ENCODE measurements at places on chromosomes 16 and 17.
A peak's percentile ranks its signal among the peaks of the same experiment; 100 is the strongest.

DNA sequence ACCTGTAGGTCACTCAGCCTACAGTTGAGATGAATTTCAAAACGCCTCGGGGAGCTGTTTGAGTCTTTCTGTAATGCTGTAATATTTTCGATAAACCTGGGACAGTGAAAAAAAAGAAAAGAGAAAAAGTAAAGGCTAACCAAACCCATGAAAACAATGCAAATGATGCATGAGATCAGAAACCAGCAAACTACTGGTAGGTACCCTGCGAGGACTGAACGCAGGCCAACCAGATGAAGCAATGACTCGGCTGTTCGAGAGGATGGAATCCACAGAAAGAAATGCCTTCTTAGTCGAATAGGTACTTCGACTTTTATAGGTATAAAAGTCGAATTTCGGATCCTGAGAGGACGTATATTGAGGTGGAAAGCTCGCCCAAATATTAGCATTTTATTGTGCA lies 509 bp upstream of the ATAD5 start:
- no peak for DNase-seq

- no peak for DNase-seq
Measured at GRCh38 chr17:49358641-49359247, 3.3 kb downstream of the ZNF652 start.

GRCh38 chr17:32575852-32576251 lies 89.1 kb downstream of the CDK5R1 start:
- DNase-seq = no peak

- DNase-seq = no peak
Measured at GRCh38 chr16:84732674-84733352, 33.0 kb downstream of the USP10 start.

DNA sequence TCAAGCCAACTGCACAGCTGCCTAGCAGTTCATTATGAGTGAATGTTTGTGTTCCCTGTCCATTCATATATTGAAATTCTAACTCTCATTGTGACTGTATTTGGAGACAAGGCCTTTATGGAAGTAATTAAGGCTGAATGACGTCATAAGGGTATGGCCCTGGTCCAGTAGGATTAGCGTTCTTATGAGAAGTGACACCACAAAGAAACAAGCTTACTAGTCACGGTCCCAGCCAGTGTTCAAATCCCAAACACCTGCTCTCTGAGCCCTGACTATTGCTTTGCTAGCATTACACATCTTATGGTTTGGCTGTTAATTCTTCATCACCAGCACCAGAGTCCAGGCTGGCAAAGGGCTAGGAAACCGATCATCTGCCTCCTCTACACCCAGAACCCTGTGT lies 2.2 kb downstream of the ZNF668 start:
- DNase-seq = no peak

- DNase-seq = no peak
Measured at GRCh38 chr16:78742501-78743283, 643.2 kb downstream of the WWOX start.

GRCh38 chr17:64007838-64008282 lies 9.7 kb downstream of the PRR29 start:
- peak; percentile 60 for DNase-seq

GRCh38 chr17:2331303-2331702 lies 5.0 kb downstream of the TSR1 start:
- DNase-seq = no peak

DNA sequence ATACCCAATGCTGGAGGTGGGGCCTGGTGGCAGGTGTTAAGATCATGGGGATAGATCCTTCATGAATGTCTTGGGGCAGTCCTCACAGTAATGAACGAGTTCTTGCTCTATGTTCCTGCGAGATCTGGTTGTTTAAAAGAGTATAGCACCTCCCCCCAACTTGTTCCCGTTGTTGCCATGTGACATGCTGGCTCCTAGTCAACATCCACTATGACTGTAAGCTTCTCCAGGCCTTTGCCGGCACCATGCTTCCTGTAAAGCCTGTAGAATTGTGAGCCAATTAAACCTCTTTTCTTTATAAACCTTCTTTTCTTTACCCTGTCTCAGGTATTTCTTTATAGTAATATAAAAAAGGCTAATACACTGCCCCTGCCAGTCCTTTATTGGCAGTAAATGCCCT lies 33.3 kb downstream of the RANBP10 start:
- no peak for DNase-seq

DNA sequence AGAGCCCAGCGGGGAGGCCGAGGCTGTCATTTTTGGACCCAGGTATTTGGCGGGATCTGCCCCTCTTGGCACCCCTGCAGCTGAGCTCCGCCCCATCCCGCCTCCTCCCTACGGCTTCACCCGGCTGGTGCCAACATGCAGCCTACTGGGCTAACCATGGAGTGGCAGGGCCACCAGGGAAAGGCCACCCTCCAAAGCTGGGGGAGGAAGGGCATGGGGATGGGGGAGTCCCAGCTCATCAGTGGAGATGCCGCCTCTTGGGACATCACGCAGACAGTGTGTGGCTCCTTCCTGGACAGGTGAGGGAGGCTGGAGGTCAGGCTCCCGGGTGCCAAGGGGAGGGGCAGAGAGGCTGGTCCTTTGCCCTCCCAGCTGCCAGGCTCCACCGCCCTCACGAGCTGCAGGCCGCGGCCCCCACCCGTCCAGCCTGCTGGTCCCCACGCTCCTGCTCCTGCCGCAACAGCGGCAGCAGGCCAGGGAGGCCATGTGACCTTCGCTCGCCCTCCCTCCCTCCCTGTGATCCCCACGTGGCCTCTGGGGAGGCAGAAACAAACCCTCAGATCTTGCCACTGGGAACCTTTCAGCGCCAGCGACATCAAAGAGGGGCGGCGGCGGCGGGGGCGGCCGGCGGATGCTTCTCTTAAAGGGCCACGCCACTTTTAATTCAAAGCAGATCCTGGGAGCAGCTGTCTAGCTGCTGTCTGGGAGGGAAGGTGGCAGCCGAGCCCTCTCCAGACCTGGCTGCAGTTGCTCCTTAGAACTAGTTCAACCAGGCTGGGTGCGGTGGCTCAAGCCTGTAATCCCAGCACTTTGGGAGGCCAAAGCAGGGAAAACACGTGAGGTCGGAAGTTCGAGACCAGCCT lies 6.8 kb upstream of the NOTUM start:
- peak; percentile 84 for DNase-seq

DNA sequence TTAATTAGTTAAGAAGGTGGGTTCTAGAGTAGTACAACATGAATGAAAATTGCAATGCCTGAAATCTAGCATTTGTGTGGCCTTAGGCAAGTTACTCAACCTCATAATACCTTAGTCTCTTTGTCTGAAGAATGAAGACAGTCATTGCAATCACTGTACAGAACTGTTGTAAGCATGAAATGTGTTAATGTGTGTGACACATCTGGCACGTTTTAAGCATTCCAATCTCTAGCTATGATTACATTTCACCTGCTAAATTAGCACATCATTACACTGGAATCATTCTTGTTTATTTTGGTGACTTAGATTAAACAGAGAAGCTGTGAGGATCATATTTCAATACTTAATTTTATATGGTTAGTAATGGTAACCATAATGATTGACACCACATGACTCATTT lies 629.7 kb upstream of the KIF2B start:
- no peak for DNase-seq

- DNase-seq = no peak
Measured at GRCh38 chr17:2363851-2364762, 26.8 kb downstream of the SGSM2 start.
